ENCODE measurements at places on chromosomes 12 and 14.

- no peak for DNase-seq
Observed at GRCh38 chr12:6115389-6115788, 9.1 kb downstream of the VWF start.

GRCh38 chr12:127260531-127260930 lies 1006.4 kb upstream of the TMEM132C start:
- no peak for DNase-seq

- DNase-seq: peak; percentile 87
Observed at GRCh38 chr12:19165451-19165850, 35.9 kb downstream of the PLEKHA5 start.

DNA sequence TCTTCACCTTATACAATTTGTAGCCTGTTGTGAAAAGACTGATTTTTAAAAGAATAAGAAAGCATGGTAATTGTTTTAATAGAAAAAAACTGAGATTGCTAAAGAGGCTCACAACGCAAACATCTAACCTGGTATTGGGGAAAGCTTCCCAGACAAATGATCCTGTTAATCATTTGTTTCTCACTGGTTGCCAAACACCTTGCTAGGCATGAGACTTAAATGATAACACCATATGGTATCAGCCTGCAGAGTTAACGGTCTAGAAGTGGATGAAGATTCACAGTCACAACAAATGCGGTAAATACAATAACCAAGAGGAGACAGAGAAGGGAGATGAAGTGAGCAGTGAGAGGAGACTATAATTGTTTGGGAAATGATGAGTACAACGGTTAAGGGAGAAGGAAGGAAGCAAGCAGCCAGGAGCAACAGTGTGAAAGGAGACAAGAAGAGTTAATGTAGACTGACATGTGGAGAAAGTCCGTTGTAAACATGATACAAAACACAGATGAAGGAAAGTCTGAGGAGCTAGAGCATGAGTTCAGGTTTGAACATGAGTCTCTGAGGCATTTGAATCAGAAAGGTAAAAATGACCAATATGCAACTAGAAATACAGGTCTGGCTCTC lies 19.8 kb downstream of the GXYLT1 start:
- no peak for DNase-seq

GRCh38 chr12:68403711-68404110 lies 71.5 kb upstream of the MDM1 start:
- no peak for DNase-seq

- DNase-seq: no peak
Observed at GRCh38 chr14:55426891-55427290, 13.5 kb downstream of the TBPL2 start.

DNA sequence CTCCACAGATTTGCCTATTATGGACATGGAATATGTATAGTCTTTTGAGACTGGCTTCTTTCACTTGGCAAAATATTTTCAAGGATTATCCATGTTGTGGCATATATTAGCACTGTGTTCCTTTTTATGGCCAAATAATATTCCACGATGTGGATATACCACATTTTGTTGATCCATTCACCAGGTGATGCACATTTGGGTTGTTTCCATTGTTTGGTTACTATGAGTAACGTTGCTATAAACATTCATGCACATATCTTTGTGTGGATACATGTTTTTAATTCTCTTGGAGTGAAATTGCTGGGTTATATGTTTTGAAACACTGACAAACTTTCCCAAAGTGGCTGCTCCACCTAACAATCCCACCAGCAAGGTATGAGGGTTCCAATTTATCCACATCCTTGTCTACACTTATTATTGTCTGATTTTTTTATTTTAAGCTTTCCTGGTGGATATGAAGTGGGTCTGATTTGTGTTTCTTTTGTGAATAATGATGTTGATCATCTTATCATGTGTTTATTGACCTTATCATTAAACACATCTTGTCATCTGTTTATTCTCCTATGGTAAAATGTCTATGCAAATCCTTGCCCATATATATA lies 116.2 kb upstream of the FRMD6 start:
- no peak for DNase-seq

- DNase-seq: no peak
Observed at GRCh38 chr12:91009319-91009950, 4.7 kb upstream of the EPYC start.

DNA sequence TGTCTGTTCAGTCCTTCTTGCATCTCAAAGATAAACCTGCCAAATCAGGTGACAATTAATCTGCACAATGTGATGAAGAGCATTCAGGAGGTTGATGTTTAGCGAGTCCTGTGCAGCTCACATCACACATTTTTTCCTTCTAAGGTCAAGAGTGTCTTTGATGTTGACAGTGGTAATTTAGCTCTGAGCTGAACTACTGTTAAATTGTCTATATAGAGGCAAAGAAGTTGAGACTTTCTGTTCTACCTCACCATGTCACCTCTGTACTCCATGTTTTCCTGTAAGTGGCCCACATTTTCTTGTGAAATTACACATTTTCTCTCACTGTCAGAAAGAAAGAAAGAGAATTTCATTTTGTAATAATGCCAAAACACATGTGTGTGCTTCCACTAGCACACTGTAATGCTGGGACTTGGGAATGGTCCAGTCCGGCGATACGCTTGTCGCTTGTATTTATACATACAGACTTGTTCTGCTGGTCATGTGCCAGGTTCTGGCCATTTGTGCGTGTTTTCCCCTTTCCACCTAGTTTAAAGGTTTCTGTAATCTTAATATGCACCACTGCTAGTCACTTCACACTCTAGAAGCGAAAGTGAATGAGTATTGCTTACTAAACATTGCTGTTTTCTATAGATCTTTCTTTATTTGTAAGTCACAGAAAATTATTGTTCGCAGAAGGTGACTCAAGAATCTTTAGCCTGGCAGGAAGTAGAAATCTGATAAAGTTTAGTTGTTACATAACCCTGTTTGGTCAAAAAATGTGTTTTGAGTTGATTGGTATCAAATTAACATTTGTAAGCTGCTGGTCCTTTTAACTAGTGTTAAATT lies 328.9 kb downstream of the TMTC2 start:
- no peak for DNase-seq

- no peak for DNase-seq
Observed at GRCh38 chr12:15650399-15651128, 138.6 kb downstream of the EPS8 start.

- peak; percentile 13 for DNase-seq
Observed at GRCh38 chr12:7832059-7832696, 40.5 kb downstream of the SLC2A14 start.

- DNase-seq: no peak
Observed at GRCh38 chr14:99318959-99319295, 46.9 kb upstream of the BCL11B start.

Measured in LNCaP clone FGC (cell line).